ENCODE measurements at places on chromosomes 2 and 18.

- DNase-seq: no peak
Observed at GRCh38 chr2:112621790-112622527, 23.8 kb upstream of the SLC20A1 start.

- peak; percentile 54 for DNase-seq
Observed at GRCh38 chr2:184272056-184272455, 326.3 kb upstream of the ZNF804A start.

DNA sequence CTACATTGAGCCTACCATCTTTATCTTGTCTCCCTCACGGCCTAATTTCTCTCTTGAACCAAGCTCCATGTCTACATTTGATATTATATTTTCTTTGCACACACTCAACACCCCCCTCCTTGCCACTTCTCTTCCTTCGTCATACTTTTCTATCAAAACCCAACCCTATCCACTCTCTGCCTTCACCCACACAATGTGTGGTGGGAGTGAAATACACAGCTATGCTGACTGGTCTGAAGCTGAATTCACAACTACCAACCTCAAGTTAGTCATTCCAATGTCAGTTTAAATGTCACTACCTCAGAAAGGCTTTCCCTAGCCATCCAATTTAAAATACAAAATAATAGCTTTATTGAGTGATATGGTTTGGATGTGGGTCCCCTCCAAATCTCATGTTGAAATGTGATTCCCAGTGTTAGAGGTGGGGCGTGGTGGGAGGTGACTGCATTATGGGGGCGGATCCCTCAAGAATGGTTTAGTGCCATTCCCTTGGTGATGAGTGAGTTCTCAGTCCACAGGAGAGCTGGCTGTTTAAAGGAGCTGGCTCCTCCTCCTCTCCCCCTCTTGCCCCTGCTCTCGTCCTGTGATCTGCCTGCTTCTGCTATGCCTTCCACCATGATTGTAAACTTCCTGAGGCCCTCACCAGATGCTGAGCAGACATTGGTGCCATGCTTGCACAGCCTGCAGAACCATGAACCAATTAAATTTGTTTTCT lies 112.1 kb downstream of the DTNB start:
- DNase-seq: no peak

DNA sequence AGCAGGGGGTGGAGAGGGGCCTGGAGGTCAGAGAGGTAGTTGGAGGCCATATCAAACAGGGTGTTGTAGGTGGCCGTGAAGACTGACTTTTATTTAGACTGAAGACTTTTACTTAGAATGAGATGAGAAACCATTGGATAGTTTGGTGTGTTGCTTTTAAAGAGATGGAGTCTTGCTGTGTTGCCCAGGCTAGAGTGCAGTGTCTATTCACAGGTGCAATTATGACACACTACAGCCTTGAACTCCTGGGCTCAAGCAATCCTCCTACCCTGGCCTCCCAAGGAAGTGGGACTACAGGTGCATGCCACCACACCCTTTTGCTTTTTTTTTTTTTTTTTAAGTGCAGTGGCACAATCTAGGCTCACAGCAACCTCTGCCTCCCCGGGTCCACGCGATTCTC lies 2.5 kb upstream of the LRPPRC start:
- DNase-seq: no peak

GRCh38 chr18:45253973-45254708 lies 361.1 kb upstream of the SLC14A2 start:
- DNase-seq: no peak

- DNase-seq: no peak
Observed at GRCh38 chr18:10949655-10950054, 199.7 kb downstream of the PIEZO2 start.

DNA sequence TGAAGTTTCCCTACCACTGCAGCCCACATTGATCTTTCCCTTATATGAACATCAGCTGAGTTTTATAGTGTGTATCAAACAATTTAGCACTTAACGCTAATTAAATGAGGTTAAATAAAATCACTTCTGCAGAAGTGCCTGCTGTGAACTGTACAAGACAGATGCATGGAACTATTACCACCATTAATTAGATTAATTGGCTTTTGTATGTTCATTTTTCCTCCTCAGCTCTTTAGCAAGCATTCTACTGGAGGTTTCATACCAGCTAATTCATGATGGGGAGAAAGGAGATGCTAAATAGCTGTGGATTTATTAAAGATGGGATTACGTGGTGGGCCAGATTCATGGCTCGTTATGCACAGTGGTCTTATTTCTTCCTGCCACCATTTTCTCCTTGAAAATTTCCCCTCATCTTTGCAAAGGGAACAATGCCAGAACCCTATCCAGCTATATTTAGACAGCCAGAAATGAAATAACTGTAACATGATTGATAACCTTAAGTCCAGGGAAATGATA lies 96.7 kb downstream of the CNTNAP5 start:
- no peak for DNase-seq

- DNase-seq: no peak
Observed at GRCh38 chr2:138090330-138090729, 126.1 kb downstream of the HNMT start.

DNA sequence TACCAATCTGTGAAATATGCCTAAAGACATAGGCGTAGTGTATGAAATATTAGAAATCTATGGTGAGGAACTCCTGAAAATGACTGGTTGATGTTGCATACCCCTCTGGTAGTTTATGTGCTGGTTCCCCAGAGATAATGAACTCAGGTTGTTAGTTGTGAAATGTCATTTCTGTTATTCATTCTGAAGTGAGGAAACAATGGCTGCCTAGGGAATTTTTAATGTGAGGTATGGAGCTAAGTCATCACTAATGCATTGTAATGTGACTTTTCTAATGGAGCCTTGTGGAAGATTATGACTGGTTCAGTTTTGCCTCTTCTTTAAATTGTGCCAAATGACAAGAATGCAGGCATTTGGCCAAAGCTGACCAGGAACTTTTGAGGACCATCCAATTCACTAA lies 61.6 kb upstream of the RAB27B start:
- no peak for DNase-seq

DNA sequence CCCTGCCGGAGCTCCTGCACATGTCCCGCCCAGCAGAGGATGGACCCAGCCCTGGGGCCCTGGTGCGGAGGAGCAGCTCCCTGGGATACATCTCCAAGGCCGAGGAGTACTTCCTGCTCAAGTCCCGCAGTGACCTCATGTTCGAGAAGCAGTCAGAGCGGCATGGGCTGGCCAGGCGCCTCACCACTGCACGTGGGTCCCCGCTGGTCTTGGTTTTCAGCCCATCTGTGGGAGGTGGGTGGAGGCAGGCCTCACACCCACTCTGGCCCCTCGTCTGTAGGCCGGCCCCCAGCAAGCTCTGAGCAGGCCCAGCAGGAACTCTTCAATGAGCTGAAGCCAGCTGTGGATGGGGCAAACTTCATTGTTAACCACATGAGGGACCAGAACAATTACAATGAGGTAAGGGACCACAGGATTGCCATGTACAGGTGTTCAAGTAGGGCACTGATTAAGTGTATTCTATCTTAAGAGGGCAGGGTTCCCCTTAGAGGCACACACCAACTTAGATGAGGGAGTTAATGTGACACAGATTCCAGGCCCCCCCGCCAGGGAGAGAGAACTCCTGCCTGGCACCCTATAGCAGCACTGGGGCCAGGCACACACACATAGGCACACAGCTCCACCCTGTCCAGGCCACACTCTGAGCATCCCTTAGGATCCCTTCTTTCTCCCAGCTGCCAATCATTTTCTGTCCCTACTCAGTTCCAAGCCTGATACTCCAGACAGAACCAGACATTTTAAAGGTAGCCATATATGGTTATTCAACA lies 5.4 kb upstream of the CHRNG start:
- no peak for DNase-seq

GRCh38 chr2:183993052-183993451 lies 605.3 kb upstream of the ZNF804A start:
- no peak for DNase-seq

DNA sequence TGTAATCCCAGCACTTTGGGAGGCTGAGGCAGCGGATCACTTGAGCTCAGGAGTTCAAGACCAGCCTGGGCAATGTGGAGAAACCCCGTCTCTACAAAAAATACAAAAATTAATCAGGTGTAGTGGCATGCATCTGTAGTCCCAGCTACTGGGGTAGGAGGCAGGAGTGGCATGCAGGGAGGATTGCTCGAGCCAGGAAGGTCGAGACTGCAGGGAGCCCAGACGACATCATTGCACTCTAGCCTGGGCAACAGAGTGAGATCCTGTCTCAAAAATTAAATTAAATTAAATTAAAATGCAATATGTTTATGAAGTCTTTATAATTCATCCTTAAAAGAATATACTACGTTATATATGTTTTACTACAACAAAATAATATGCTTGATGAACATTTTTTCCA lies 38.1 kb downstream of the CHN1 start:
- no peak for DNase-seq

DNA sequence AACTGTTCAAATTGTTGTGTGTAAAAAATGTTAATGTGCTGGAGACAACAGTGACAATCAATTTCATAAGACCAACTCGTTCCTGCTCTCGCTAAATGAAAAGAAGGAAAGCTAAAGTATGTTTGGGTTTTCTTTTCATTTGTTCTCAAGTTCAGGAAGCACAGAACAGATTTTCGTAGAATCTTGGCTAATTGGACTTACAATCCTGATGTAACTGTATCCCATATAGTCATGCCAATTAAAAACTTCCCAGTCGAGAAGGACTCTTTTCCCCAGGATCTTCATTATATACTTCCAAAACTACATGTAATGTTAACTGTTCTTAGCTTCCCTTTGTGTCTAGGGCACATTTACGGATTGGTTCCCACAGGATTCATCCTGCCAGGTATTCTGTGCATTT lies 135.4 kb upstream of the ITGB6 start:
- DNase-seq: no peak

DNA sequence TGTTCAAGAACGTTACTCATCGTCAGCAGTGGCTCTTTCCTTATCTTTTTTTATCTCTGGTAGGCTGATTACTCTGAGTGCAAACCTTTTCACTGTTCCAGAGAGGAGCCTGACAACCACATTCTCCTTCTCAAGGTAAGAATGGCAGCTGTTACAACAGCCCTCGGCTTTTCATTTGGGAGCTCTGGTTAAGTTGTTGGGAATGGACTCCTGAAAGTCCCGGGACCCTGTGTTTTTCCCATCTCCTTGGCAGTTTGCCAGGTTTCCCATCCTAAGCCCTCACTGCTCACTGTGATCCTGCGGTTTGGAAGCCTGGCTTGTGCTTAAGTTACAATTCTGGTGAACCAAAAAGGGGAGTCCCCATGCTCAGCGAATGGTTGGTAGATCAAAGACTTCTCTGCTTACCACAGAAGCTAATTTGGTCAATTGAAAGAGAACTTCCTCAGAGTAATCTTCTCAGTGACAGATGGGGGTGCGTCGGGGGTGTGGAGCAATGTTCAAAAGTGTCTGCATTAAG lies 122.3 kb downstream of the LYPD6B start:
- no peak for DNase-seq

DNA sequence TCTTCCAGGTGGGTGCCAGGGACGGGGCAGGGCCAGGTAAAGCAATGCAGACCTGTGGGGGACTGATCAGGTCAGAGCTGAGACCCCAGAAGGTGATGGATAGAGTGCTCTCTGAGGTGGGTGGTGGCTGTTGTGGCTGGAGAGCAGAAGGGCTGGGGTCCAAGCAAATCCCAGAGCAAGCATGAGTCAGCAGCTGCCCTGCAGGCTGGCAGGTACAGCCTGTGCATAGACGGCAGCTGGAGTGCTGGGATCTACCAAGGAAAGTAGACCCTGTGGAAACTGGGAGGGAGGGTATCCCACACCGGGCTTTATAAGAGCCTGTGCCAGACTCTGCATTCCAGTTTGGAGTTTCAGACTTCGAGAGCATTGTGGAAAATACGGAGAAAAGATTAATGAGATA lies 663 bp downstream of the TRIM54 start:
- no peak for DNase-seq
